Right renal pelvis (tissue), 4 donors: ENCODE measurements at places on chromosomes 7 and 10.
A peak's percentile ranks its signal among the peaks of the same experiment; 100 is the strongest.

DNA sequence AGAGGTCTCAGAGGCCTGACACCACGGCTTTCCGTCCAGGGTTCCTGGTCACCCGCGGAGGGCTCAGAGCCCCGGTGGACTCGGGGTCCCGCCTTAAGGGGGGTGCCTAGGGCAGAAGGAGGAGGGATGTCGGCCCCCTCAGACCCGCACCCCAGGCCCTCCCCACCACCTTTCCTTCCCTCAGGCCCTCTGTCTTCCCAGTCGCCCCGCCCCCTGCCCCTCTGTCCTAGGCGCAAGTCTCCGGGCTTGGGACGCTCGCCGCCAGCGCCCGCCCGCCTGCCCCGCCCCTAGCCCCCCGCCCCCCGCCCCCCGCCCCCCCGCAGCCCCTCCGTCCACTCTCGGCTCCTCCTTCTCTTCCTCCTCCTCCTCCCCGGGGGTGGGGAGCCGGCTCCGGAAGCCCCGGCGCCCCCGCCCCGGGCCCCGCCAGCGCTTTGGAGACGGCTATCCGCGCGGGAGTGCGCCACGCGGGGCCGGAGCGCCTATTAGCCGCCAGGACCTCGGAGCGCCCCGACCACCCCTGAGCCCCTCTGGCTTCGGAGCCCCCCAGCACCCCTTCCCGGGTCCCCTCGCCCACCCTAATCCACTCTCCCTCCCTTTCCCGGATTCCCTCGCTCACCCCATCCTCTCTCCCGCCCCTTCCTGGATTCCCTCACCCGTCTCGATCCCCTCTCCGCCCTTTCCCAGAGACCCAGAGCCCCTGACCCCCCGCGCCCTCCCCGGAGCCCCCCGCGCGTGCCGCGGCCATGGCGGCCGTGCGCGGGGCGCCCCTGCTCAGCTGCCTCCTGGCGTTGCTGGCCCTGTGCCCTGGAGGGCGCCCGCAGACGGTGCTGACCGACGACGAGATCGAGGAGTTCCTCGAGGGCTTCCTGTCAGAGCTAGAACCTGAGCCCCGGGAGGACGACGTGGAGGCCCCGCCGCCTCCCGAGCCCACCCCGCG, at the start of gene AEBP1:
Gene AEBP1 (plus strand): TSS at position 423 of the 937 bp plus-strand sequence. CDS start 321 bp downstream, at position 744.
- DNase-seq: no peak

DNA sequence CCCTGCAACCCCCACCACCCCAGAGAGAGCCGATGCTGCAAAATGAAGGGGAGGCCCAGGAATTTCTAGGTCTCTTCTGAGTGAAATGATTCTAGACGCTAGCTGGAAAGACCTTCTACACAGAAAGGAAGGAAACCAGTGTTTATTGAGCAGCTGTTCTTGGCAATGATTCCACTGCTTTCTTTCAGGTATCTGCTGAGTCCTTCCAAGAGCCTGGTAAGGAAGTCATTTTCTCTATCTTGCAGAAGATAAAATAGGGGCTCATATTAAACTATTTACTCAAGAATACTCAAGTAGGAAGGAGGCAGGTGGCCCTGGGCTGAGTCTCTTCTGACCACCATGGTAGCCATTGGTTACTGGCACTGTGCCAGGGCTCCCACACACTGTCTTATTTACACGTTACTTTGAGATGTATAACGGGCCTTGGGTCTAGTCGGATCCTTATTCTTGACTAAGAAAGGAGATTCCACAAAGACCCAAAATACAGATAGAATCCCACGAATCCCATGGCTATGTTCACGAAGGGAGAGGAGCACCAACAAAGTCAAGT, 112.1 kb downstream of the GALNT11 start:
- DNase-seq: no peak

DNA sequence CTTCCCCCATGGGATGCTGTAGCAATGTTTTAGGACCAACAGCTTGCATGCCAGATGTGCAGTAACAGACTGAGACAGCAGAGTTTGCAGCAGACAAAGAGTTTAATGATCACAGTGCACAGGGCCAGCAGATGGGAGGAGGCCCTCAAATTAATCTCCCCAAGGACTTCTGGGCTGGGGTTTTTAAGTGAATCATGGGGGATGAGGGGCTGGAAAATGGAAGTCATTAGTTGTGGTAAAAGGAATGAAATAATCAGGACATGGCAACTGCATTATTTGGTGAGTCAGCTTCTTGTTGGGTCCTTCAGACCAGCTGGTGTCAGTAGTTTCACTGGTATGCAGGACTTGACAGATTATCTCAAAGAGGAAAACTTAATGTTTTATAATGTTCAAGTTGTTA, 12.6 kb upstream of the NRBF2 start:
- peak; percentile 10 for DNase-seq

GRCh38 chr10:132882069-132882951, 60.1 kb downstream of the CFAP46 start:
- DNase-seq: no peak

DNA sequence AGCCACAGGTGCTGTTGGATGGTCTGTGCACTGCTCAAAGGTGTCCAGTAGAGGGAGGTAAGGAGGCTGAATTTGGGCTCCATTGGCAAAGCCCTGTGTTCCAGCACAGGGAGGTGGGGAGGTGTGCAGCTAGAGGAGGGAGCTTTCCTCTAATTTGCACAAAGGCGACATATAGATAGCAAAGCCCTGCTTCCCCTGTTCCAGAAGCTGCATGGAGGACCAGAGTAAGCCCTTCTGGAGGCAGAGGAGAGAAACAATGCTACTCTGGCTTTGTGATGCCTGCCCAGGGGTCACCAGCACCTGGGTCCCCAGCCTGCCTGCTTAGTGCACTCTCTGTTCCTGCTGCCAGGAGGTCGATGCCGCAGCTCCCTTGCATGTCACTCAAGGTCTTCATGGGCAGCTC, 3.4 kb upstream of the ARHGAP22 start:
- DNase-seq: no peak

DNA sequence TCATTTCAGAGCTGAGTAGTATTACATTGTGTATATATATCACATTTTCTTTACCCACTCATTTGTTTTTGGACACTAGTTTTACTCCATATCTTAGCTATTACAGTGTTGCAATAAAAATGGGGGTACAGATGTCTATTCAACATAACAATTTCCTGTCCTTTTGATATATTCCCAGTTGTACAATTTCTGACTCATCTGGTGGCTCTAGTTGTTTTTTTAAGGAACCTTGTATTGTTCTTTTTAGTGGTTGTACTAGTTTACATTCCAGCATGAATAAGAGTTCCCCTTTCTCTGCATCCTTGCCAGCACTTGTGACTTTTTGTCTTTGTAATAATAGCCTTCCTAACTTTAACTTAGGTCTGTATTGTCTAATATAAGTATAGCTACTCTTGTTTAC, 739.9 kb downstream of the XPNPEP1 start:
- no peak for DNase-seq

DNA sequence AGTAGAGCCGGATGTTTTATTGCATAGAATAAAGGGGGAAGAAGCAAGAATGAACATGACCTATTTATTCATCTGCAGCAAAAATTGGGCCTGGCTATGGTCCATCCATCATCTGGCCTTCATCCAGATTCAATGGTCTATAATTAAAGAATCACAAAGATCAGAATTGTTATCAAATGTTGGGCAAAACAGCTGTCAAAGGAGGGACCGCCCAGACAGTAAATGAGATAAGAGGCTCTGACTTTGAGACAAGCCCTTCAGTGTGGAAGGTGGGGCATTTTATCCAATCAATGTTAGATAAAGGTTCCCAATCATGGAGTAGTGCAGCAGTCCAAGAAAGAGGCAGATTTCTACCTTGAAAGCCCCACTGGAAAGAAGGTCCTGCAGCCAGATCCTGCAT, 153.5 kb downstream of the PARD3 start:
- DNase-seq: no peak

GRCh38 chr10:45488365-45488764, 114.3 kb downstream of the ALOX5 start:
- DNase-seq: no peak

GRCh38 chr10:86339226-86339865, 27.2 kb downstream of the GRID1 start:
- no peak for DNase-seq

- DNase-seq: no peak
Measured at GRCh38 chr10:92571649-92572048, 2.2 kb downstream of the IDE start.

DNA sequence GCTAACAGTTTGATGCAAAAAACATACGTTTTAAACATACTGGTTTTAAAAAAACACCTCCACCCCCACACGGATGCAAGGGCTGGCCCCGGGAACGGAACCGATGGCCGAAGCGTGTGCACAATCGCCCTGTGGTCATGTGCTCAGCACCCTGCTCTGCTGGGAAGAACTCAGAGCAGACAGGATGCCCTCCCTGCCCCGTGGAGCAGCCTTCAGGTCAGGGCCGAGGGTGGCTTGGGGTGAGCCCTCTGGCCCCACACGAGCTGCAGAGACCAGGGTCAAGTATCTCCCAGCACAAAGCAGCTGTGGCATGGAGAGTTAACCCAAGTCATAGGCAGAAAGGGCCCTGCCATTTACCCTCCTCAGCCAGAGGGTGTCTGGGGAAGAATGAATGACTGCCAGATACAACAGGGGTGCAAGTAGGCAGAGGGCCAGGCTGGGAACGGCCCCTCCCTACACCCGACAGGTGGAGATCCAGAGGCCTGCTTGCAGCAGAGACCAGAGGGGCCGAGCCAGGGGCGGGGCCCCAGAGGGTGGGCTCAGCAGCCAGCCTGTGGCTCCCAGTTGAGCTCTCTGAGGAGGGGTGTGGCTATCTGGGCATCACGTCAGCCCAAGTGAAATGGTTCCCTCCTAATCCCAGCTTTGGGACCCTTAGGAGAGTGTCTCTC, 56.8 kb downstream of the ZRANB1 start:
- no peak for DNase-seq

- DNase-seq: no peak
Measured at GRCh38 chr7:152979376-152979775, 219.8 kb downstream of the ACTR3B start.

GRCh38 chr7:44378744-44379143, 53.4 kb upstream of the CAMK2B start:
- no peak for DNase-seq

- no peak for DNase-seq
Measured at GRCh38 chr7:50664461-50664922, 99.3 kb upstream of the DDC start.

DNA sequence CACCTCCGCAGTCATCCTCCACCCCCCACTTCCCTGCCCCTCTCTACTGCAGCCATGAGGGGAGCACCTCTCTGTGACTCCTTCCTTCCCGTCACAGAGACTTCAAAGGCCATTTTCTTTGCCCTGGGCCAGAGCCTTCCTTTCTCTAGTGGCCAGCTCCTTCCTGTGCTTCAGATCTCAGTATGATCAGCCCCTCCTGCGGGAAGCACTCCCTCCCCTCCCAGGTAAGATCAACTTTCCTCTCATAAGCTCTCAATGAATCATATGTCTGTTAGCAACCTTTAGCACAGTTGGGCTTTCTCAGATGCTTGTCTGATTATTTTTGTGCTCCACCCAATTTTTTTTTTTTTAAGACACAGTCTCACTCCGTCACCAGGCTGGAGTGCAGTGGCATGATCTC, 241.0 kb upstream of the PRSS1 start:
- DNase-seq: no peak

DNA sequence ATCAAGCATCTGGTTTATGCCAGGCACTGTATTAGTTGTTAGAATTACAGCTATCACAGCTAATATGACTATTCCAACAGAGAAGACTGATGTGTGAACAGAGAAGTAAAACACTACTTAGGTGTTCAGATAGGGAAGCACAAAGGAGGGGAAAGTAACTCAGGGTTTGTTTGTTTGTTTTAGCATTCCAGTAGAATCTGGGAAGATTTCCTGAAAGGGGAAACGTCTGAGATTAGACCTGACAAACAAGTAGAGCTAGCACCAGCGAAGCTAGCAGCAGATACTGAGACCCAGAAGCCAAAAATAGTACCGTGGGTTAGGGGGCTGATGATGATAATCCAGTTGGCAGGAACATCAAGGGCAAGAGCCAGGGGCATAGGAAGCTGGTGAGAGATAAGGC, 28.8 kb upstream of the KLHL7 start:
- DNase-seq: no peak

GRCh38 chr10:72563327-72563932, 62.4 kb downstream of the MICU1 start:
- no peak for DNase-seq

- DNase-seq: no peak
Measured at GRCh38 chr10:113557424-113557862, 4.6 kb downstream of the HABP2 start.

DNA sequence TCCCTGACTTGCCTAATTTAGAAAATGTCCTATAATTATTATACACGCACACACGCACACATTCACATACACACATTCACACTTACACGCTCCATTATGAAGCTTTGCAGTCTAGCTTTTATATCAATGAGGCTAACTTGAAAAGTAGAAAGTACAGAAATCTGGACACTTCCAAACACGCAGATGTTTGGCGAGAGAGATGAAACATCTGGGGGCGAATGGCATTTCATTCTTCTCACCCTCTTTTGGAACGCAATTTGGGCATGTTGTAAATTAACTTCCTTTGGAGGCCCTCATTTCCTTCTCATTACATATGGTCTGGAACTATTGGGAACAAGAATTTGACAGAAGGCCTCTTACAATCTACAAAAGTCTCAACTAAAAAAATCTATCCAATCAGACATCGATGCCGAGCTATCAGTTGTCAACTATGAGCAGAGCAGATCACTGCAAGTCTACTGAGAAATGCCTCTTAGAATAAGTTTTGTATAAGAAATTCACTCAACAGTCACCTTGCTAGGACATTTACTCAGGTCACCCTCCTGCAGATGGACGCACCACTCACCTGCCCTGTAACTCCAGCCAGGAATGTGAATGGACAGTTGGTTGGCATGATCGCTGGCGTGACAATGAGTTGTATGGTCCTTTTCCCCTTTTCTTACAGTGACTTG, 115.2 kb upstream of the ADAM12 start:
- DNase-seq: no peak

- no peak for DNase-seq
Measured at GRCh38 chr7:44127161-44127560, 3.8 kb upstream of the POLD2 start.

DNA sequence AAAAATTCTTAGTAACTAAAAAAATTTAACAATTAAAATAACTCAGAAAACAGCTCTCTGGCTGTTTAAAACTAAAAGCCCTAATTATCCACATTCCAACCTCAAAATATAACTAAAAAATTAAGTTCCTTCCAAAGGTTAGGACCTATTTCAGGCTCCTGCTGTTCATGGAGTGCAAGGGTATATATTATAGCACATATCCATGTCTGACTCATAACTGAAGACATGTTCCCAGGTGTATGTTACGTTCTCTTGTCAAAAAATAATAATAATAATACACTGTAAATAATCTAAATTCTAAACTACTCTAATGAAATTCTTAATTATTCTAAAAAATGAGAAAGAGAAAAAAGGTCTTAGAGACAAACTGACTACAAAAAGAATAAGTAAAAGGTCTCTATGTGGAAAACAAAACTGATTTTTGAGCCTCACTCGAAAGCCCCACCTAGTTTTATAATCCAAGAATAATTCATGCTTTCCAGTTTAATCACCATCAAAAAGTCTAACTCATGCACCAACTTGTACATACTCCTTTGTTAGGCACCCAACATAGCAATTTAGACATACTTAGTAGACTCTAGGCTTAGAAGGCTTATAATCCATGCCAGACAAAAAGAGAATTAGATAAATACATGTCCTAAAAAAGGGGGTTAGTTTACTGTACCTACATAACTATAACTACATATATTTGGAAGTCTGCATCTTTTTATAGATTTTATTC, 171.4 kb downstream of the KMT2E start:
- no peak for DNase-seq

GRCh38 chr7:5470816-5471215, 47.2 kb upstream of the TNRC18 start:
- no peak for DNase-seq

- no peak for DNase-seq
Measured at GRCh38 chr10:20817116-20817515, 80.0 kb downstream of the NEBL start.
